ENCODE measurements at places on chromosomes 4 and X. TPM values are rescaled to one million over a fixed set of nuclear protein-coding genes. Genes with fewer than 3 reads are reported as not detected.

GRCh38 chr4:101282076-101282844, 65.1 kb downstream of the PPP3CA start:
- peaks cover 2% of the 10 kb centered on the region for H3K4me1 ChIP-seq
- H3K27me3 ChIP-seq: no peaks in the 10 kb centered on the region
- no peaks in the 10 kb centered on the region for H3K36me3 ChIP-seq
- no peak overlapping the region for H3K27ac ChIP-seq
- H3K4me3 ChIP-seq: no peak overlapping the region

GRCh38 chrX:56787734-56788152, 58.7 kb downstream of the NBDY start:
- DNase-seq: no peak
- H3K36me3 ChIP-seq: no peaks in the 10 kb centered on the region
- H3K4me1 ChIP-seq: no peaks in the 10 kb centered on the region
- H3K27ac ChIP-seq: no peak overlapping the region
- no peaks in the 10 kb centered on the region for H3K27me3 ChIP-seq

- no peaks in the 10 kb centered on the region for H3K36me3 ChIP-seq
- H3K27ac ChIP-seq: no peak overlapping the region
- no peaks in the 10 kb centered on the region for H3K4me1 ChIP-seq
- no peak for DNase-seq
- H3K27me3 ChIP-seq: no peaks in the 10 kb centered on the region
Observed at GRCh38 chrX:8297766-8298165, 126.7 kb upstream of the VCX2 start.

DNA sequence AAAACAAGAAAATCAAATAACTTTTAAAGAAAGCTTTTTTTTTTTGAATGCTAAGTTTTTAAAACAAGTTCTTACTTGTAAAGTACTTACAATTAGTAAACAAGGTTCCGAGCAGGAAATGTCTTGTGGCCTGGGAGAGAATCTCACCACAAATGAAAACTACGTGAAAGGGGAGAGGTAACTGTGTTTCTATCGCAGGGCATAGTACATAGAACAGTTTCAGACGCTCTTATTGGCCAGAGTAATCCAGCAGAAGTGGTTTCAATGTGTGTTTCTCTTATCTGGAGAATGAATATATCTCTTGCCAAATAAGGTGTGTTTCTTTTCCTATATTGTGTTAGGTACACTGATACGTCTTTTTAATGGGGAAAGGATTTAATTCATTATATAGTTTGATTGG, at the start of gene PLAC8:
Gene PLAC8 (minus strand): TSS at position 154 of the 400 bp plus-strand sequence. CDS start 6,808 bp downstream, outside the sequence.
- H3K4me3 ChIP-seq: no peak within 1 kb of the TSS
- no peak for DNase-seq
- no peaks in the 10 kb centered on the region for H3K36me3 ChIP-seq
- H3K27me3 ChIP-seq: no peaks in the 10 kb centered on the region
- H3K4me1 ChIP-seq: no peaks in the 10 kb centered on the region

GRCh38 chr4:124203613-124204238, 508.8 kb downstream of the ANKRD50 start:
- H3K27ac ChIP-seq: no peak overlapping the region
- DNase-seq: no peak
- no peak overlapping the region for H3K4me3 ChIP-seq
- no peaks in the 10 kb centered on the region for H3K36me3 ChIP-seq

GRCh38 chr4:77619408-77619807, 13.8 kb downstream of the CXCL13 start:
- H3K36me3 ChIP-seq: no peaks in the 10 kb centered on the region
- no peak overlapping the region for H3K4me3 ChIP-seq
- no peak for DNase-seq
- H3K4me1 ChIP-seq: no peaks in the 10 kb centered on the region

- no peaks in the 10 kb centered on the region for H3K4me1 ChIP-seq
- no peak overlapping the region for H3K27ac ChIP-seq
- DNase-seq: no peak
- H3K36me3 ChIP-seq: no peaks in the 10 kb centered on the region
- peaks cover 4% of the 10 kb centered on the region for H3K27me3 ChIP-seq
- no peak overlapping the region for H3K4me3 ChIP-seq
Observed at GRCh38 chrX:24253030-24253429, 60.8 kb downstream of the SUPT20HL2 start.

The SERTM2 gene
- total RNA-seq: 0.69 TPM

The TENT5D gene
- total RNA-seq: not detected

The GRIA2 gene
- 64.5 TPM for total RNA-seq

All from uterus (tissue), 4 donors.